ENCODE measurements at places on chromosomes 2 and 18.

DNA sequence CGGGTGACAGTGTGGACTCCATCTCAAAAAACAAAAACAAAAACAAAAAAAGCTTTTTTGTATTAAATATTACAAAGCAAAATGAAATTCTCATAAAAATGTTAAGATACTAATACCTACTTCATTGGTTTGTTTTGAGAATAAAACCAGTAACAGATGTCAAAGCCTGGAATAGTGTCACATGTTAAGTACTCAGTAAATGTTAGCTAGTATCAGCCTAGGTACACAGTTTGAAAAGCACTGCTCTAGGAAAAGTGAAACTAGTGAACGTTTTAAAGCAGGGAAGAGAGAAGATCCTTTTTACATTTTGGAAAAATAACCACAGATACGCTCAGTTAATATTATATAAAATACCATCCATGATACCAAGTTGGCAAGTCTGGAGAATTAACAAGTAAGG, 37.1 kb upstream of the ADAM17 start:
- no peak for DNase-seq

DNA sequence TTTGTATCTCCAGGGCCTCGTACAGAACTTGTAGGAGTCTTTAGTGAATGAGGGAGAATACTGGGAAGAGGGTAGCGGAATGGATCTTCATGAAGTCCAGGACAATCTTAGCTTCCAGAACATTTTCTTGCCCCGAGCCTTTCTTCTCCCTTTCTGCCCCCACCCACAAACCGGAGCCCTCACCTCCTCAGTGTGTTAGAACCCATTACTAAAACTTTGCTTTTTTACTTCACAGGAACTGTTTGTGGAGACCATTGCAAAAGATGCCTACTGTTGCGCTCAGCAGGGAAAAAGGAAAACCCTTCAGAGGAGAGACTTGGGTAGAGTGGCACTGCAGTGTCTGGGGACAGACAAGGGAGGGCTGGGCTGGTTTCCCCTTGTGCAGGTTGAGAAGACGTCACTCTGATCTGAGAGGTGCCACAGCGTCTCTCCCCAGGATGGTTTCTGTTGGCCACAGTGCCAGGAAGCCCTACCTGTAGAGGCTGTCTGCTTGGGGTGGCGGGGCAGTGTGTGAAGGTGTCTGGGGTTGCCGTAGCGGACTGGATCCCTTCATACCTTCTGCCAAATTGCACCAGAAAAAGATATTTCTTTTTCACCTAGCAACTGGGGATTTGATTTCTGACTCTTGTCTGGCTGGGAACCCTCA, 786 bp downstream of the POLE4 start:
- peak; percentile 53 for DNase-seq

GRCh38 chr18:61840324-61840723, 52.5 kb downstream of the RNF152 start:
- no peak for DNase-seq

DNA sequence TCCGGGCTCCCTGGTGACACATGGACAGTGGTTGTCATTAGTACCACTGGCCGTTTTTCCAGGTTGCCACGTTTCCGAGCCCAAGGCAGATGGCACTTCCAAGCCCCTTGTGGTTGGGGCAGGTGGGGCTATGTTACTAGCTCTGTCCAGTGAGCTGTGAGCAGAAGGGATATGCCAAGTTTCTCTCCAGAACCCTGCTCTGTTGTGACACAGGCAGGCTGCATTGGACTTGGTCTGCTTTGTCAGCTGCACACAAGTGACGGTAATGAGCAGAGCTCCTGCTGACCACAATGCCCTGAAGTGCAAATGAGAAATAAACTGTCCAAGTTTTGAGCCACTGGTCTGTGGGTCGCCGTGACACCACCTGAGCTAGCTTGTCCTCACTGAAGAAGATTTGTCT, 118.8 kb downstream of the GYPC start:
- peak; percentile 16 for DNase-seq

- no peak for DNase-seq
Observed at GRCh38 chr2:88760819-88761598, 69.5 kb downstream of the RPIA start.

GRCh38 chr2:133787207-133787606, 218.9 kb upstream of the NCKAP5 start:
- no peak for DNase-seq

DNA sequence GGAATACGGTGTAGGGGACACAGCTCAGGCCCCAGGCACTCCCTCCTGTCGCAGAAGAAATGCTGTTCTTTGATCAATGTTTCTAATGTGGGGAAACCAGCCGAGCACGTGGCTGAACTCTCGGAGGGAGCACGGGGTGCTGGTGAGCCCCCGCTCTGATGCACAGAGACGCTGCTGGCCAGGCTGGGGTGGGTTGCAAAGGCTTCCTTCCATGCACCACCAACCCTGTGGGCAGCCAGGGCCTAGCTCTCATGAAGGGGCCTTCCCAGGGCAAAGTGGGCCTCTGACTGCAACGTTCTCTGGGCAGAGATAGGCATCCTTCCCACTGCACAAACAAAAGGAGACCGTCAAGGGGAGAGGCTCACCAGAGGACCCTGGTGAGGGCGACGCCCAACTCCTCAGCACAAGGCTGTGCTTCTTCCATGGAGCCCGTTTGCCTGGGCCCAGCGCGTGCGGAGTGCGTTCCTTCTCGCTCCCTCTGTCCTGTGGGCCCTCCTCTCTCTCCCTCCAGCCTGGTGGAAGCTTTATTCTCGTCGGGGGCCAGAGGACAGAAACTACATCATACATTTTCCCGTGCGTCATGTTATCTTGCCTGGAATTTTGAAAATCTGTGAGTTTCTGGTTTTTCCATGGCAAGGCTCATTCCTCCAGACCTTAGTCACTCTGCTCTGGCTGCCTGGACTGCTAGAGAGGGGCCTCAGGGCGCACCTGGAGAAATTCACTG, 61.1 kb upstream of the SP3 start:
- no peak for DNase-seq

- no peak for DNase-seq
Observed at GRCh38 chr2:215843579-215843978, 169.8 kb downstream of the MREG start.

GRCh38 chr2:101751875-101752619, 54.5 kb downstream of the MAP4K4 start:
- DNase-seq = no peak

GRCh38 chr2:125167820-125168219, 1142.7 kb downstream of the CNTNAP5 start:
- DNase-seq = no peak

DNA sequence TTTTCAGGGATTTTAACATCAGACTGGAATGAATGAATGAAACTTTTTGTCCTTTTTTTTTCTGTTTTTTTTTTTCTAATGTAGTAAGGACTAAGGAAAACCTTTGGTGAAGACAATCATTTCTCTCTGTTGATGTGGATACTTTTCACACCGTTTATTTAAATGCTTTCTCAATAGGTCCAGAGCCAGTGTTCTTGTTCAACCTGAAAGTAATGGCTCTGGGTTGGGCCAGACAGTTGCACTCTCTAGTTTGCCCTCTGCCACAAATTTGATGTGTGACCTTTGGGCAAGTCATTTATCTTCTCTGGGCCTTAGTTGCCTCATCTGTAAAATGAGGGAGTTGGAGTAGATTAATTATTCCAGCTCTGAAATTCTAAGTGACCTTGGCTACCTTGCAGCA, 53.4 kb downstream of the SMAD4 start:
- no peak for DNase-seq

DNA sequence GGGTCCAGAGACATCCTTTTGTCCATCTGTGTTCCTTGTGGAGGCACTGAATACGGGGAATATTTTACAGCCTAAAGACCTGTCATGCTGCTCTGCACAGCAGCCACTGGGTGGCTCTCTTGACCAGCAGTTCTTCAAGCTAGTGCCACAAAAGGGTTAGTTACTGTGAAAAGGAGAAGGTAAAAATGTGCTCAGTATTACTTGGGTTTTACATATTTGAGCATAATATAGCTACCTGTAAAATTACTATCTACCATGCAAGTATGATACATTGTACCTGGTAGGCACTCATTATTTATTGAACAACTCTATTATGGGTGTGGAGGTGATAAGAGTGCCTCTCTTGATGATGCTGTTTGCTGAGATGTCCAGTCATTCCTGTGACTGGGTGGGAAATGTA, 23.6 kb downstream of the FZD5 start:
- DNase-seq = no peak

- no peak for DNase-seq
Observed at GRCh38 chr2:120520929-120521912, 175.3 kb downstream of the INHBB start.

DNA sequence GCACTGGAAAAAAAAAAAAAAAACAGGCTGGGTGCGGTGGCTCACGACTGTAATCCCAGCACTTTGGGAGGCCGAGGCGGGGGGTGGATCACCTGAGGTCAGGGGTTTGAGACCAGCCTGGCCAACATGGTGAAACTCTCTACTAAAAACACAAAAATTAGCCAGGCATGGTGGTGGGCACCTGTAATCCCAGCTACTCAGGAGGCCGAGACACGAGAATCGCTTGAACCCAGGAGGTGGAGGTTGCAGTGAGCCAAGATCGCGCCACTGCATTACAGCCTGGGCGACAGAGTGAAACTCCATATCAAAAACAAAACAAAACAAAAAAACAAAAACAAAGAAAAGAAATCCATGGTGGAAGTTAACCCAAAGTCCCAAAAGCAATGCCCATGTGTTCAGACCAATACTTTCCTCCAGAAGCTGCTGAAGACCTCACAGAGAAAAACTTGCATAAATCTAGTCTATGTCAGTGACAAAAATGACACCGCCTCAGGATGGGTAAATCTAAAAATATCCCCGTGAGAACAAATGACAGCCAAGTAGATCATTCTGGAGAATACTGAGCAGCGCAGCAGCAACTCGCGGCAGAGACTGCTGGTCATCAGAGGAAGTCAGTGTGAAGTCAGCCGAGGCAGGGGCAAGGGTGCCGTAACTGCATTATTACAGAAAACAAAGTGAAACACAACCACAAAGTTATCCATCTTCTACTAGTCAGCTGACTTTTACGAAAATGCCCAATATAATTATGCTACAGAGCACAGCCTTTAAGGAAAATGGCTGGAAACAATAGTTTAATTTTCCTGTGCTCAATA, 41.0 kb downstream of the LPIN2 start:
- peak; percentile 71 for DNase-seq

DNA sequence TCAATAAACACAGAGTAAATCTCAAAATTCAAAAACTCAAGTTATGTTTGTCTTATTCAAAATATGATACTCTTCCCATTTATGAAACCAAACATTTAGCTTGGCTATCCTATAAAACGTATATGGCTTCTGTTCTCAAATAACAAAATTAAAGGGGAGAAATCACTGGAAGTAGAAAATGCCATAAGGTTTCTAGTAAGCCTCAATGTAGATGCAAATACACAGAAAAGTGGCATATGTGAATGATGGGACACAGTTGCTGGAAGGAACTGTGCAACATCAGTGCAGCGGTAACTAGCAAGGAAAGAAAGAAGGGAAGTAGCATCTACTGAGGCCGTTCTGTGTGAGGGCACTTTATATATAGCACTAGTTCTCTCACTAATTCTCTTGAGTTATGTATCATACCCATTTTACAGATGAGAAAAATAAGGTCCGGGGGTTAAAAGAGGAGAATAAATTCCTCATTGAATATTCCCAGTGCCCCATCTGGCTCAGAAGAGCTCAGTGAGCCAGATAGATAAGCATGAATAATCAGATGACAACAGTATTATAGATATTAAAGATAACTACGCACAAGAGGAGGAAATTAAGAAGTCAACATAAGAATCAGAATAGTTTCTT, 27.2 kb downstream of the NBAS start:
- DNase-seq = no peak

Data from upper lobe of right lung (tissue), 1 donor.